ENCODE measurements at places on chromosomes 5 and 9. TPM values are rescaled to one million over a fixed set of nuclear protein-coding genes. Genes with fewer than 3 reads are reported as not detected.

- no peaks in the 10 kb centered on the region for H3K27me3 ChIP-seq
- no peaks in the 10 kb centered on the region for H3K36me3 ChIP-seq
These were observed 395.3 kb downstream of the OSTF1 start for GRCh38 chr9:75483636-75484035.

GRCh38 chr5:113548396-113548795, 34.9 kb downstream of the YTHDC2 start:
- no peak overlapping the region for H3K4me3 ChIP-seq
- peaks cover 35% of the 10 kb centered on the region for H3K36me3 ChIP-seq

- H3K27ac ChIP-seq, result no peak overlapping the region
- no peak overlapping the region for H3K4me3 ChIP-seq
- DNase-seq, result no peak
- H3K36me3 ChIP-seq, result no peaks in the 10 kb centered on the region
- H3K27me3 ChIP-seq, result peaks cover 9% of the 10 kb centered on the region
These were observed 5.4 kb upstream of the GBGT1 start for GRCh38 chr9:133169102-133169501.

- H3K27ac ChIP-seq, result no peak overlapping the region
- peaks cover 2% of the 10 kb centered on the region for H3K4me1 ChIP-seq
- H3K4me3 ChIP-seq, result no peak overlapping the region
- H3K36me3 ChIP-seq, result 0 out of 2 replicates have a peak, but pooled peaks cover 6% of the 10 kb centered on the region
- no peaks in the 10 kb centered on the region for H3K27me3 ChIP-seq
These were observed 53.0 kb downstream of the ERGIC1 start for GRCh38 chr5:172886974-172887501.

GRCh38 chr9:129432297-129433154, 188.4 kb downstream of the C9orf50 start:
- no peaks in the 10 kb centered on the region for H3K36me3 ChIP-seq
- no peak for DNase-seq
- H3K4me3 ChIP-seq, result no peak overlapping the region
- H3K4me1 ChIP-seq, result peaks cover 8% of the 10 kb centered on the region
- H3K27ac ChIP-seq, result no peak overlapping the region

DNA sequence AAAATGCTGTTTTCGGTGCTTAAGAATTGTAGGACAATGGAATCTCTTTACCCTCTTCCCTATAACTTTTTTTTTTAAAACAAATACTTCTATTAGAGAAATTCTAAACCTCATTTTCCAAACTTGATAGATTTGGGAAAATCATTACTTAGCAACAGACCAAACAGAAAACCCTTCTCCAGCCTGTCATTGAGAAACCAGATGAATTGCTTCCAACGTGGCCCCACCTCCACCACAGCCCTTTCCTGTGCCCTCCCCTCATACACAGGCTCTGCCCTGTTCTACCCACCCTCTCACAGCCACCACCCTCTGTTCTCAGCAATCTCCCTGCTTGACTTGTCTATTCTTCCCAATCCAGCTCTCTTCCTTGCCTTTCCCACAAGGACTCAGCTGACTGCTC, 221.2 kb downstream of the DMRT2 start:
- no peak overlapping the region for H3K4me3 ChIP-seq
- no peak overlapping the region for H3K27ac ChIP-seq
- no peaks in the 10 kb centered on the region for H3K27me3 ChIP-seq
- no peaks in the 10 kb centered on the region for H3K36me3 ChIP-seq

DNA sequence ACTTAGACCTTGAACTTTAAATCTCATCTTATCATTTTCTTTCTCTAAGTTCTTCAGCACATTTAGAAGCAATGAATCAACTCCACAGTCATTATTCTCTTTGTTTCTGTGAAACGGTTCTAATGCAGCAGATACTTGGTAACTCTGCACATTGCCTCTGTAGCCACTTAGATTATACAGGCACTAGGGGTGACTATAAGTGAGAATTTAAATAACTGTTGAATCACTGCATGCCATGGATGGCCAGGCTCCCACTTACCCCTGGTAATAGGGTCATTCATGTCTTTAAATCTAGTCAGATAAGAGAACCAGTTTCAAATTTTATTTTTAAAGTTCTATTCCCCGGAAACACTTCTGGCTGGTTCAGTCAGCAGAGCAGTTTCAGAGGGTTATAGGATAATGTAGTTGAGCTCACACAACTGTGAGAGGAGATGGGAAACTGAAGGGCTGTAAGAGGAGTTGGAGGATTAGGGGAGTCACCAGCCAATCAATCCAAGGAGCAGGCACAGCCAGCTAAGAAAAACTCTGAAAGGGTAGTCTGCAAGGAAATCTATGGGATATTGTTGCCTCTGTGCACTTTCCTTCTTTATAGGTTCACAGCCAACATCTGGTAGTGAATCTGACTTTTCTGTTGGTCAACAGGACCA, 4.2 kb upstream of the MINAR2 start:
- H3K27me3 ChIP-seq, result no peaks in the 10 kb centered on the region
- DNase-seq, result no peak
- no peak overlapping the region for H3K27ac ChIP-seq
- no peaks in the 10 kb centered on the region for H3K4me1 ChIP-seq
- no peak overlapping the region for H3K4me3 ChIP-seq

The HMGXB3 gene
- 28.0 TPM for total RNA-seq

DNA sequence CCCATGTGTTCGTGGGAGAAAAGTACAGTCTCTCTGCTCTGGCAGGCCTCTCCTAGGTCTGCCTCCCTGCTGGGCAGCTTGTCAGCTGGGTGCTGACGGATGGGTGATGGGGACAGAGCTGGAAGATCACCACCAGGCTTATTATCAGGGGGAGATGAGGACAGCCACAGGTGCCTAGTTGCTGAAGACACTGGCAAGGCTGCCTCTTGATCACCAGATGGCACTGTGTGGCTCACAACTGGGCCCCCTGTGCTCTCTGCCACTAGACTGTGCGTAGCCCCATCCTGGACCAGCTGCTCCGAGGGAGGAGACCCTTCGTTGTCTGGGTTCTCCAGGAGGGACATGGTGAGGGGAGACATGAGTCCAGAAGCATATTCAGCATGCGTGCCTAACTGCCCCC, 73.0 kb downstream of the KIF24 start:
- H3K4me1 ChIP-seq, result no peaks in the 10 kb centered on the region
- H3K4me3 ChIP-seq, result no peak overlapping the region
- H3K27me3 ChIP-seq, result no peaks in the 10 kb centered on the region
- peaks cover 4% of the 10 kb centered on the region for H3K36me3 ChIP-seq
- no peak for DNase-seq

DNA sequence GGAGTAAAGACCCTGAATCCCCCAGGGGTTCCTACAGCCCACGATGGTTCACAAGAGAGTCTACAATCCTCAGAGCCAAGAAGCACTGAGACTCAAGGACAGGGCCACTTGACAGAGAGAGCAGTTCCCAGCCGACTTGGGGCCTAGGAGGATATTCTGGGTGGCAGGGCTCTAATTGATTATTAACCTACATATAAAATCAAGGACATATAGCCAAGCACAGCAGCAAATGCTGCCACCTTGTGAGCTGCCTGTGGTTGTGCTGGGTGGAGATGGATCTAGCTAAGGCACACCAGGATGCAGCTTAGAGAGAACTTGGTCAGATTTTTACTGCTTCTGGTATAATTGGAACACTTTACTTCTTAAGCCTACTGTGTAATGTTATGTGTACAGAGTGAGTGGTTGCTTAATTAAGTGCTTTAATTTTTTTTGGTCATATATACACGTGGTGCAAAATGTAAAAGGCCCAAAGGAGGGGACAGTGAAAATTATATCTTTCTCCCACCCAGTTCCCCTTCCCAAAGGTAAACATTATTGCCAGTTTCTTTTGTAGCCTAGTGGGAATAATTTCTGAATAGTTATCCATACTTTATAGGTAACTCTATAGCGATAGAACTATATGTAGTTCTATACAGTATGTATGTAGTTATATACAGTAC, 78.8 kb downstream of the F2RL2 start:
- no peak overlapping the region for H3K4me3 ChIP-seq
- peaks cover 12% of the 10 kb centered on the region for H3K4me1 ChIP-seq
- H3K36me3 ChIP-seq, result no peaks in the 10 kb centered on the region
- DNase-seq, result no peak
- H3K27me3 ChIP-seq, result no peaks in the 10 kb centered on the region
- H3K27ac ChIP-seq, result no peak overlapping the region

GRCh38 chr5:74382987-74383593, 257.4 kb downstream of the ENC1 start:
- H3K27me3 ChIP-seq, result no peaks in the 10 kb centered on the region
- H3K36me3 ChIP-seq, result no peaks in the 10 kb centered on the region
- DNase-seq, result no peak
- no peak overlapping the region for H3K27ac ChIP-seq
- H3K4me1 ChIP-seq, result no peaks in the 10 kb centered on the region
- no peak overlapping the region for H3K4me3 ChIP-seq

DNA sequence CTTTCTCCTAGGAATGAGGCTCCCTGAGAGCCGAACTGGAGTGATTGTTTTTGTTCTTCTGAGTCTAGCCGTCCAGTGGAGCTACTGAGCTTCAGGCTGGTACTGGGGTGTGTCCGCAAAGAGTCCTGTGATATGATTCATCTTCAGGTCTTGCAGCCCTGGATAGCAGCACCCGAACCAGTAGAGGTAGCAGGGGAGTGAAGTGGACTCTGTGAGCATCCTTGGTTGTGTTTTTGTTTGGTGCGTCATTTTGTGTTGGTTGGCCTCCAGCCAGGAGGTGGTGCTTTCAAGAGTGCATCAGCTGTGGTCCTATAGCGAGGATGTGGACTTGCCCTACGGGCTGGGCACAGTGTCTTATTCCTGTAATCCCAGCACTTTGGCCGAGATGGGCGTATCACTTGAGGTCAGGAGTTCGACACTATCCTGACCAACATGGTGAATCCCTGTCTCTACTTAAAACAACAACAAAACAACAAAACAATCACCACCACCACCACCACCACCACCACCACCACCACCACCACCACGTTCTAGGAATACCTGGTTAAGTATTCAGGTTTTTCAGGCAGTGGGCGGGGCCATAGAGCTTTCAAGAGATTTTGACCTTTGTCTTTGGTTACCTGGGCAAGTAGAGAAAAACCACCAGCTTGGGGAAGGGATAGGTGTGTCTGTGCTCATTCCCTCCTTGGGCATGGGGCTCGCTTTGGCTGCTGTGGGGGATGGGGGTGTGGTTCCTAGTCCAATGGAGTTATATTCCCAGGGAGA, 154.0 kb downstream of the WDR70 start:
- H3K4me1 ChIP-seq, result no peaks in the 10 kb centered on the region
- H3K36me3 ChIP-seq, result no peaks in the 10 kb centered on the region
- no peak overlapping the region for H3K27ac ChIP-seq
- DNase-seq, result no peak
- H3K27me3 ChIP-seq, result no peaks in the 10 kb centered on the region
- no peak overlapping the region for H3K4me3 ChIP-seq

DNA sequence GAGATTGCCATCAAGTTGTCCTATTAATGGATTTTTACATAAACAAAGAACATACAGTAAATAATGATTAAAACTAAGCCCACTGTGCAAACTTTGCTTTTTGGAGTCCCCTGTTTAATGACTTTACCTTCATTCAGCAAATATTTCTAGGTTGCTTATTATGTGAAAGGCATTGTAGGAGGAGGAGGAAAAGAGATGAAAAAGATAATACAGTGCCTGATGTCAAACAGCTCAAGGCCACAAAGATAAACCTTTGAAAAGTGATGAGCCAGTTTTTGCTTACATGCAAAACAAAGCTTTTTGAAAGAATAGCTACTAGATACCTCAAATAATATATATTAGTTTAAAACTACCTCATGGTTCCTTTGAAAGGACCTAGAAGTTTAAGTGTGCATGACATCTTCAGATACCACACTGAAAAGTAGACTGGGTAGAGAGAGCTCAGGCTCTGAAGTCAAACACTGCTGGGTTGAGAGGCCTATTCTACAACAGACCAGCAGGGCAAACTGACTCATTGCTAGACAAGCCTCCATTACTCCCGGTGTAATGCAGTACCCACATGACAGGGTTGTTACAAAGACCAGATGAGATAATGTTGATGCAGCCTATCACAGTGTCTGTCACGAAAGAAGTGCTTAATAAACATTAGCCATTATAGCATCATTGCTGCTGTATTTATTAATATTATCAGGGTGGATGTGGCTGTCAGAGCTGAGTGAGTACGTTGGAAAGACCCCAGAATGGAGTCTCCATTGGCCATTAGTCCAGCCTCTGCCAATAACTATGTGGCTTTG, 11.8 kb downstream of the DEPDC1B start:
- no peak for DNase-seq
- no peak overlapping the region for H3K27ac ChIP-seq
- no peaks in the 10 kb centered on the region for H3K4me1 ChIP-seq

The DIAPH1 gene
- 114 TPM for total RNA-seq

DNA sequence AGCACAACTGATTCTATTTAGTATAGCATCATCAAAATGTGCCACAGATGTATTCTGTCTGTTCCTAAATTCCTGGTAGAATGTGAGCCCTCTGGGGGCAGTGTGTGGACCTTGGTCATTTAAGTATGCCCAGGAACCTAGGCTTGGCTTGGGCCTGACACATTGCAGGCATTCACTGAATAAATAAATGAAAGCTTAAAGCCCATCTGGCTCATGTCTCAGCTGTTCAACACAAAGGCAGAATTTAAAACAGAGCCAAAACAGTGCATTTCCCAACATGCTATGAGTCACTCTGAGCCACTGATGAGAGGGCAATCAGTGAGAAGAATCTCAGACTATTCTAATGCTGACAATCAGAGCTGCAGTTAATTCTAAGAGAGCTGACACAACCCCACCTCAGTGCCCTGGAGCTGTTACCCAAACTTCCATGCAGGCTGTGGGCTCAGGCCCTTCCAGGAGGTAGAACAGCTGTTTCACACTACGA, 8.1 kb downstream of the FAM193B start:
- H3K27me3 ChIP-seq, result no peaks in the 10 kb centered on the region
- no peak overlapping the region for H3K4me3 ChIP-seq

- DNase-seq, result no peak
- H3K4me1 ChIP-seq, result no peaks in the 10 kb centered on the region
- H3K36me3 ChIP-seq, result no peaks in the 10 kb centered on the region
These were observed 15.0 kb downstream of the GALNT10 start for GRCh38 chr5:154205441-154206117.

The SLC1A3 gene
- 35.3 TPM for total RNA-seq

- no peak overlapping the region for H3K27ac ChIP-seq
- H3K27me3 ChIP-seq, result no peaks in the 10 kb centered on the region
- no peak overlapping the region for H3K4me3 ChIP-seq
- no peak for DNase-seq
- no peaks in the 10 kb centered on the region for H3K4me1 ChIP-seq
- H3K36me3 ChIP-seq, result no peaks in the 10 kb centered on the region
These were observed 406.0 kb downstream of the PRELID2 start for GRCh38 chr5:145429170-145429569.

DNA sequence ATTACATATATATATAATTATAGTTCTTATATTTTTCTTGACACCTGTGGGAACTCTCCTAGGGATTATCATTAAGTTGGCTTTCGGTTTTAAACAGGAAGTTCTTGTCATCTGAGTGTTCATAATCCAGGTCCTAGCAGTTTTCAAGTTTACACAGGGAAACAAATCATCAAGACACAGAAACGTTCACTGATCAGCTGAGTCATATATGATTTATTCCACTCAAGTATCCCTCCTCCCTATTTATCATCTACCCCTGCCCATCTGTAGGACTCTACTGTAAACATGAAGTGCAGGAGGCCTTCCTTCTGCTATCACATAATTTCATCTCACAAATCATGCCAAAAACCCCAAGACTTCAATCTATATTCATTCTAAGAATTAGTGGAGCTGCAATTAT, 6.3 kb downstream of the SLC25A51 start:
- no peak overlapping the region for H3K4me3 ChIP-seq
- peaks cover 2% of the 10 kb centered on the region for H3K4me1 ChIP-seq
- DNase-seq, result no peak
- H3K27me3 ChIP-seq, result no peaks in the 10 kb centered on the region
- H3K27ac ChIP-seq, result no peak overlapping the region

The ARHGEF28 gene
- total RNA-seq, result 1.0 TPM

GRCh38 chr5:53322257-53322656, 158.2 kb upstream of the FST start:
- no peaks in the 10 kb centered on the region for H3K27me3 ChIP-seq
- no peaks in the 10 kb centered on the region for H3K4me1 ChIP-seq
- no peak for DNase-seq
- no peaks in the 10 kb centered on the region for H3K36me3 ChIP-seq
- no peak overlapping the region for H3K27ac ChIP-seq
